Liver (tissue), 10 donors: ENCODE measurements at places on chromosomes 2 and 18. TPM values are rescaled to one million over a fixed set of nuclear protein-coding genes. Genes with fewer than 3 reads are reported as not detected.

DNA sequence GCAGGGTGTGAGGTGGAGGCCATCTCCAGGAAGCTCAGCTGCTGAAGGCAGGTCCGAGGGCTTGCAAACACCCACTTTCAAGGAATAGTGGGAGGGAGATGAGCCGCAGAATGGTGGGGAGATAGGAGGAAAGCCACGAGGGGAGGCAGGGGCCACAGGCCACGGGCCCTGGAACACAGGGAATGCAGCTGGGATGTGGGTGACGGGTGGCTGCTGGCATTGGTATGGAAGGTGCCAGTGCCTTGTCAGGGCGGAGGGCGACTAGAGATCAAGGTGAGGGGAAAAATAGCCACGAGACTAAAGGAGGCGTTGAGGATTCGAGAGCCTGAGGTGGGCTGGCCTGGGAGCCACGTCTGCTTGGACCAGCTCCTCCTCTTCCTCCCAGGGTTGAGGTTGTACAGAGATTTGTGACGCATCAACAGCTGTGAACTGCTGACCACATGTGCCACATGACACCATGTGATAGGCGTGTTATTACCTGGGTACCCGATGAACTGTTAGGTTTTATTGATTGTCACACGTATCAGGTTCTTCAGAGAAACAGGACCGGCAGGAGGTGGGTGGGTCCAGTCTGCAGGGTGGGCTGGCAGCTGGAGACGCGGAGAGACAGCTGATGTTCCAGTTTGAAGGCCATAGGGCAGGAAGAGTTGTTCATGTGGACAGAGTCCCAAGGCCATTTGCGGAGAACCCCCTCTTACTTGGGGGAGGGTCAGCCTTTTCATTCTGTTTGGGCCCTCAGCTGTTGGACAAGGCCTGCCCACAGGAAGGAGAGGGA lies 9.9 kb downstream of the IMPA2 start:
- no peak for DNase-seq

The MAP3K19 gene
- total RNA-seq, result not detected

DNA sequence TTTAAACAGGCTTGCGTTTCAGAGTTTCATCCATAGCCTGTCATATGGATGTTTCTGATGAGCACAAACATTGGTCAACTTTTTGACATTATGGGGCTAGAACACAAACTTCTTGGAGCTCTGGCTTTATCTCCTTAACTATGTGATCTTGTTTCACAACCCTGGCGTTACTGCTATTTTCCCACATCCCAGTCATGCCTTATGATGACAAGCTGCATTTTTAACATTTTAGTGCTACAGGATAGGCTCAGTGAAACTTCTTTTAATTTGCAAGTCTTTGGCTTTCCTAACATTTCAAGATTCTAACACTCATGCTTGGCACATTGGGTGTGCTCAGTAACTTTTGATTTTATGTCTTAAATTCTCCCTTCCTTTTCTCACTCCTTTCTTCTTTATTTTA lies 21.0 kb upstream of the PDE1A start:
- no peak for DNase-seq

The RGPD4 gene
- total RNA-seq, result not detected

GRCh38 chr18:49788327-49788898 lies 24.9 kb downstream of the ACAA2 start:
- no peak for DNase-seq

DNA sequence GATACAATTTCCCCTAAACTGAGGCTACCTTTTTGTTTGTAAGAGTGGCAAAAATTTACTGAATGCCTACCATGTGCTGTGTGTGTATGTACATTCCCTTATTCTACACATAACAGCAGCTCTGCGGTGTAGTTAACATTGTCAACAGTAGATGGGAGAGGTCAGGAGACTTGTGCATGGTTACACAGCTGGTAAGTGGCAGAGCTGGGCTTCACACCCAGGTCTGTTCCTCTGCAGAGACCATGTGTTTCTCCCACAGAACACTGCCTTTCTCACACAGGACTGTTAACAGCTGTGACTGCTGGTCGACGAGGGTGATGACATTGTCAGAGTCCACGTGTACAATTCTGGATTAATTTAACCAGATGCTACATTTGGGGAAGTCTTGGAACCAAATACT lies 49.1 kb downstream of the EML6 start:
- no peak for DNase-seq

- DNase-seq, result no peak
Measured at GRCh38 chr2:20018601-20019152, 6.2 kb upstream of the MATN3 start.

GRCh38 chr2:216501854-216502253 lies 3.2 kb downstream of the RPL37A start:
- no peak for DNase-seq

DNA sequence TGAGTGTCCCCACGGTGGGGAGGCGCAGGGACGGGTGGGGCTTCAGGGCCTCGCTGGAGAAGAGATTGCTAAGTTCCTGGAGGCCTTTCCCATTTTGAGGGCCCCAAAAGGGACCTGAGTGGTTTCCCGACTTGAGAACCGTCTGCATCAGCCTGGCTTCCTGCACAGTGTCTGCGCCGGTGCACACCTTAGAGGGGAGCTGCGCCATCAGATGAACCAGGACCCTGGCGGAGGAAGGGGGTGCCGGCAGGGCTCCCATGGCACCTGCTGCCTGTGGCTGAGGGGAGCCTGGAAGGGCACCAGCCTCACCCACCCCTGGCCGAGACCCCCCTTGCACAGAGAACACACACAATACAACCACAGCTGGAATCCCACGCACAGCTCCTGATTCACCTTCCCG lies 465.1 kb upstream of the MYT1L start:
- no peak for DNase-seq

The SPHKAP gene
- not detected for total RNA-seq

GRCh38 chr2:181805228-181806038 lies 86.1 kb upstream of the ITPRID2 start:
- DNase-seq, result no peak

The TMEM169 gene
- 1.9 TPM for total RNA-seq

GRCh38 chr2:46632349-46632748 lies 153.0 kb downstream of the TMEM247 start:
- no peak for DNase-seq

The MOCOS gene
- 27.0 TPM for total RNA-seq

- DNase-seq, result no peak
Measured at GRCh38 chr2:15579641-15580040, 12.0 kb upstream of the DDX1 start.

DNA sequence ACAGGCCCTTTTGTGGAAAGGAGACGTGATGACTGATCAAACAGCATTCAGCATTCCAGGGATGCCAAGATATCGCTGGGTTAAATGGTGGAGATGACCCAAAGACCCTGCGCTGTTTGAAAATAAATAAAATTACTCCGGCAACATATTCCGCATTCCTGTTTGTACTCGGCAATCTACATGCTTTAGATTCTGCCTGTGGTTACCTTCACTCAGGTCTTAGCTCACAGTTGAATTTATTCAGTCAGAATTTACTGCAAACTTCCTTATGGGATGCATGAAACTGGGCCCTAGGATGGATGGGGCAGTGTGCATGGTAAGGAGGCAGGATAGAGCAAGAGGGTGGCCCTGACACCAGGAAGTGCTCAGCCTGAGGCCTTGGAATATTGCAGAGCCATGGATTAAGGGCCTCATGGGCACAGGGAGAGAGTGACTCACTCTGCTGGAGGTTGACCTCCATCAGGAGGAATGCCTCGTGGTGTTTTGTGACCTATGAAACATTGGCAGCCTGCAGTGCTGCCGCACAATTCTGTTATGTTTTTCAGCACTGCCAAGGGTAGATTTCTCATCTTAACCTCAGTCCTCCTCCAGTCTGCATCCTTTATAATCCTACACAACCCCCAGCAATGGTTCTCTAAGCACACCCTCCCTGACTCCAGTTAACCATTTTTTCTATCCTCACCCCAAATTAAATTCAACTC lies 321.4 kb downstream of the IRS1 start:
- DNase-seq, result no peak

- DNase-seq, result no peak
Measured at GRCh38 chr18:44149706-44150105, 531.0 kb upstream of the SETBP1 start.

GRCh38 chr2:226270285-226271058 lies 529.1 kb downstream of the IRS1 start:
- DNase-seq, result no peak

The ACMSD gene
- 91.4 TPM for total RNA-seq

The DLGAP1 gene
- 1.2 TPM for total RNA-seq

DNA sequence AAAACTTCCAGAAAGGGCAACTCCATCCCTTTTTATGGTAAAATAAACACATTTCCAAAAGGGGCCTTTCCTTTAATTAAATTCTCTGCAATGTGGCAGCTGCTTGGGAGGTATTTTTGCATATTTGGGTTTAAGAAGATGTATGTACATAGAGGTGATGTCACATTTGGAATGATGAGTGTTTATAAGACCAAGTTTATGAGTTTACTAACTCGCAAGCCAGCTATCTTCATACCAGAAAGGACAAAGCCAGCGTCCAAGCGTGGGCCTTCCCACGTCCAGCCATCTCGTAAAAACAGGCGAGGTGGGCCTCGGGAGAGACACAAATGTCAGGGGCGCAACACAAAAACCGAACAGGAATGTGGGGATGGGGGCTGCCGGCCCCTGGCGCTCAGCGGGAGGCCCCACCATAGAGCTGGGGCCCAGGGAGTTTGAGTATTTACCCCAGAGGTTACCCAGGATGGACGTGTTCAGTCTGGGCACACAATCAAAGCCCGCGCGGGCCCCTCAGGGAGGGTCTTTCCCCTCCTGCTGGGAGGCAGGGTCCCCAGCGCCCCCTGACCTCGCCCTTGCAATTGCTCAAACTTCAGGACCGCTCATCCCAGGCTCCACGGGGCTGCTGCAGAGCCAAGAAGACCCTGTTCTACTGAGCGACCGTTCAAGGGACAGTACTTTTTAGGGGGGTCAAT lies 137.3 kb downstream of the TWIST2 start:
- no peak for DNase-seq

The HES6 gene
- 2.8 TPM for total RNA-seq

GRCh38 chr2:30463535-30463934 lies 16.5 kb downstream of the LCLAT1 start:
- no peak for DNase-seq

- DNase-seq, result peak; percentile 32
Measured at GRCh38 chr18:75070625-75071483, 138.1 kb downstream of the PTGR3 start.

GRCh38 chr18:23805898-23806297 lies 116.6 kb downstream of the LAMA3 start:
- DNase-seq, result no peak

The PROKR1 gene
- not detected for total RNA-seq

The EFHD1 gene
- 3.3 TPM for total RNA-seq

DNA sequence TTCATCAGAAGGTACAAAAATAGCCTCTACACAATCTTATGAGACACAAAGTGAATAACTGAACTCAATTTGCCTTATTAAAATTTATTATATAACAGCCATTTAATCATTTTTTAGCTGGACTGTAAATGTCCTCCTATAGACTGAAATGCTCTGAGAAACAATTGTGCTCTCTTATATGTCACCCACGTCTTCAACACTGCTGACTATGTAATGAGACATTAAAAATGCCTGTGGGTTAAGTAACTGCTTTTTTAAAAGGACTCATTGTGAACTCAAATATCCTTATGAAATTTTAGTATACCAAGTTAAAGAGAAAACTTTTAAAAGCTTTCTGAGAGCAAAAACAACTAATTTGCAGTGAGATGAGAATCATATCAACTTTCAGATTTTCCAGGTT lies 10.4 kb upstream of the GALNT1 start:
- DNase-seq, result no peak

The SCN9A gene
- 9.1 TPM for total RNA-seq

GRCh38 chr2:210859314-210859713 lies 302.9 kb downstream of the CPS1 start:
- DNase-seq, result no peak

The LYPD6 gene
- 0.25 TPM for total RNA-seq

The MAP4K3 gene
- 23.8 TPM for total RNA-seq

DNA sequence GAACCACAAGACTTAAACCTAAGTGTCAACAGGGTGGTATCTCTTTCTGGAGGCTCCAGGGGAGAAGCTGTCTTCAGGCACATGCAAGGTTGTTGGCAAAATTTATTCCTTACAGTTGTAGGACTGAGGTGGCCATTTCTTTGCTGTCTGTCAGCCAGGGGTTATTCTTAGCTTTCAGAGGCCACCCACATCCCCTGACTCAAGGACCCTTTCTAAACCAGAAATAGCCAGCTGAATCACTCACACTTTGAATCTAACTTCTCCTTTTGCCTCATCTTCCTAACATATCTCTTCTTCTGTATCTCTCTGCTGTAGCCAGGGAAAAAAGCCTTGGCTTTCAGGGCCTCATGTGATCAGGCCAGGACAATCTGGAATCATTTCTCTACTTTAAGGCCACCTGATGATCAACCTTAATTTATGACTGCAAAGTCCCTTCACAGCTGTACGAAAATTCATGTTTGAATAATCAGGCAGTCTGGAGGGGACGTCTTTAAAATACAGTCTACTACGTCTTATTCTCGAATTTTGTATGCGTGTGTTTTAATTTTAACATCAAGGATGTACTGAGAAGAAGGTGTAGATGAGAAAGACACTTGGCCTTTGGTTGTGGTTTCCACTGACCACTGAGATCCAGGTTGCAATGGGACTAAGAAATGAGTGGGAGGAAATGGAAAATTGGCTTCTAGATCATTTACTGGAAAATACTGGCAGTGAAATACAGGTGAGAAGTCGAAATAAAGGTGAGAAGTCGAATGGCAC lies 90.4 kb downstream of the DOCK10 start:
- DNase-seq, result no peak
